Memory B cell (primary cell): ENCODE measurements at places on chromosomes 3 and 15.

DNA sequence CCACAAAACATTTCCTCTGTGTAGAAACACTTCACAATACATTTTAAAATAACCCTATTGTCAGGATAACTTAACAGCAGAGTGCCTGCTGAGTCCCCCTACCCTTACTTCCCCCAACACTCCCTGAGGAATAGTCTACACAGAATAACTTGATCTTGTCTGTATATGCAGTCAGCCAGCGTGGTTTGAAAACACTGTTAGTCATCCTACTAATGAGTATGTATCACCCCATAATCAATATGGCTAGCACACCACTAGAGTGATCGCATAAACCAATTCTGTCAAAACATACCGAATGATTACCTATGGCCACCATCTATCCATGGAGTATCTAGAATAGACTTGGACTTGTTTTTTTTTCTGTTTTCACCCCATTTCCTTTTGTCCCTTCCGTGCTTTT lies 152.7 kb upstream of the NECTIN3 start:
- DNase-seq = no peak

- DNase-seq = no peak
Measured at GRCh38 chr3:182969277-182969676, 11.1 kb downstream of the DCUN1D1 start.

GRCh38 chr3:143261848-143262247 lies 142.3 kb downstream of the CHST2 start:
- DNase-seq = no peak

GRCh38 chr15:67138891-67139855 lies 73.8 kb downstream of the SMAD3 start:
- no peak for DNase-seq

DNA sequence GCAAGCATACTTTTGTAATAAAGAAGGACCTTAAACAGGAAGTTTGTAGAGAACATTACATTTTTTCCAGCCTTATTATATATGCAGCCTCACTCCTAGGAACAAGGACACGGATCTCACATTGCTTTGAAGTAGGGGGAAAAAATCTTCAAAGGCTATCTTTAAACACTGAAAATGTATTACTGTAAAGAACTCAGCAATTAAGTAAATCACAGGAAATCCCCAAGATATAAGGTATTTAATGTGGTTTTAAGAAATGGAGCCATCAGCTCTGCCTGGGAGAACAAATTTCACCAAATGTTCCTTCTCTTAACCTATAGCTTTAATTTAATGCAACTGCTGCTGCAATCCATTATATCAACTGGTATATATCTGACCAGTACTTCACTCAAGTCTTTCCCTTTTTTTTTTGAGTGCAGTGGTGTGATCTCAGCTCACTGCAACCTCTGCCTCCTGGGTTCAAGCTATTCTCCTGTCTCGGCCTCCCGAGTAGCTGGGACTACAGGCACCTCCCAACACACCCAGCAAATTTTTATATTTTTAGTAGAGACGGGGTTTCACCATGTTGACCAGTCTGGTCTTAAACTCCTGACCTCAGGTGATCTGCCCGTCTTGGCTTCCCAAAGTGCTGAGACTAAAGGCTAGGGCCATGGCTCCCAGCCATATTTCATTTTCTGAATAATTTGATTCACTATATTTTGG lies 2.8 kb downstream of the BTLA start:
- no peak for DNase-seq
